ENCODE measurements at places on chromosomes 4 and X.
A peak's percentile ranks its signal among the peaks of the same experiment; 100 is the strongest.

DNA sequence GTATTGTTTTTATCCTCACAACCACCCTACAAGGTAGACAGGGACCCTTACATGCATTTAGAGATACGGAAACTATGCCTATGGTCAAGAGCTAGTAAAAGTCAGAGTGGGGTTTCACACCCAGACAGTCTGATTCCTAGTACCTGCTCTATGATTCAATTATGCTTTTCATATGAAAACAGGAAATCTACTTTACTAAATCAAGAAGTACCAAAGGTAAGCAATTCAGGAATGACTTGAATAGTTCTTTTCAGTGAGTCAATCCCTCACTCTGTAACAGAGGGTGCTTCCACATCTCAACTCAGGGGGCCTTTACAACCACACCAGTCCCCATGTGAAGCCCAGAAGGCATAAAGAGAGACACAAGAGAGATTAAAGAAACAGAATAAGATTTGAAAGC is 191.4 kb downstream of the PPP3CA start:
- no peak for DNase-seq

GRCh38 chrX:23857363-23857762 is 50.4 kb downstream of the APOO start:
- DNase-seq = no peak

DNA sequence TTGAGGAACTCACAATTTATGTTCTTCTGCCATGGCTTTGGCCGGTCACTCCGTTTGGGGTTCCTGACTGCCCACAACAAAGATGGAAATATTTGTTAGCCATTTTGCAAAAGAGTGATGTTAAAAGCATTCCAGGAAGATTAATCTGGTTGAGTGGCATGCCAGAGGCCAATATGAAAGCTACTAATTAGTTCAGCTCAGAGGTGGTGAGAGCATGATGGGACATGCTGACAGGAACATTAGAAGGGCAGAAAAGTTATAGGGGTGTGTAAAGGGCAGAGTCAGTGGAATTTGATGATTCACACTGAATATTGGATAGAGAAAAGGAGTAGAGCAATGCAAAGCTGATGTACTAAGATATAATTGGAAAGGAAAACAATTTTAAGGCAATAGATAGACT is 94.4 kb downstream of the TLL1 start:
- no peak for DNase-seq

GRCh38 chr4:99893839-99894160 is 427 bp downstream of the LAMTOR3 start:
- peak; percentile 12 for DNase-seq

- no peak for DNase-seq
Observed at GRCh38 chr4:36099509-36099908, 144.8 kb downstream of the ARAP2 start.

DNA sequence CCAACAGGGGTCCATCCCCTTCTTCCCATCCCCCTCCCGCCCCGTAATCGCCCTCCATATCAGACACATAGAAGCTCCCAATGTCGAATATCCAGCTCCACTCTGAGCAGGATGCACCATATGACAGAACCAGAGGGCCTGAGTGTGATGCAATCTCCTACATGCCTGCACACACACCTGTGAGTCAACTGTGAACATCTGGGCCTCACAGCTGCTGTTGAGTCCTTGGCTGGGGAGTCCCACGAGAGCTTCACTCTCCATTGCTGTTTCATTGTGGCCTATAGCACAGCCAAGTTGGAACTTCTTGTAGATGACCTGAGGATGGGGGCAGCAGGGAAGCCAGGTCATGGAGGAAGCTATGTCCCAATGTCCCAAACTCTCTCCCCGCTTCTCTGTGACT is 8.2 kb downstream of the SLC38A5 start:
- no peak for DNase-seq

DNA sequence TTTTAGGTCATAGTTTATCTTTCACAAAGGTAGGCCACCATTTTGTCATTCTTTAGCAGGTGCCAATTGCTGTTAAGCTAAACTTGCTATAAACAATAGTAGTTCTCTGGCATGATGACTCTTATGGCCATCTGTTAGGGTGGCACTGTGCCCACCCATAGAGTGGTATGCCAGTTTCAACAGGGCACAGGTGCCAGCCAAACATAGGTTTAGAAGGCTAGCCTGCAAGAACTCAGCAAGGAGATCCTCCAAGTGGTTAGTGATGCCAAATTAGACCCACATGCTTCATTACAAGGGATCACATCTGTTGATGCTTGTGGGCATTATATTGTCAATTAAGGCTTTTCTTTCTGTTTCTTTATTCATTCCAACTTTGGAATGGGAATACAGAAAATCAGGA is 204.5 kb downstream of the FMR1NB start:
- DNase-seq = no peak

DNA sequence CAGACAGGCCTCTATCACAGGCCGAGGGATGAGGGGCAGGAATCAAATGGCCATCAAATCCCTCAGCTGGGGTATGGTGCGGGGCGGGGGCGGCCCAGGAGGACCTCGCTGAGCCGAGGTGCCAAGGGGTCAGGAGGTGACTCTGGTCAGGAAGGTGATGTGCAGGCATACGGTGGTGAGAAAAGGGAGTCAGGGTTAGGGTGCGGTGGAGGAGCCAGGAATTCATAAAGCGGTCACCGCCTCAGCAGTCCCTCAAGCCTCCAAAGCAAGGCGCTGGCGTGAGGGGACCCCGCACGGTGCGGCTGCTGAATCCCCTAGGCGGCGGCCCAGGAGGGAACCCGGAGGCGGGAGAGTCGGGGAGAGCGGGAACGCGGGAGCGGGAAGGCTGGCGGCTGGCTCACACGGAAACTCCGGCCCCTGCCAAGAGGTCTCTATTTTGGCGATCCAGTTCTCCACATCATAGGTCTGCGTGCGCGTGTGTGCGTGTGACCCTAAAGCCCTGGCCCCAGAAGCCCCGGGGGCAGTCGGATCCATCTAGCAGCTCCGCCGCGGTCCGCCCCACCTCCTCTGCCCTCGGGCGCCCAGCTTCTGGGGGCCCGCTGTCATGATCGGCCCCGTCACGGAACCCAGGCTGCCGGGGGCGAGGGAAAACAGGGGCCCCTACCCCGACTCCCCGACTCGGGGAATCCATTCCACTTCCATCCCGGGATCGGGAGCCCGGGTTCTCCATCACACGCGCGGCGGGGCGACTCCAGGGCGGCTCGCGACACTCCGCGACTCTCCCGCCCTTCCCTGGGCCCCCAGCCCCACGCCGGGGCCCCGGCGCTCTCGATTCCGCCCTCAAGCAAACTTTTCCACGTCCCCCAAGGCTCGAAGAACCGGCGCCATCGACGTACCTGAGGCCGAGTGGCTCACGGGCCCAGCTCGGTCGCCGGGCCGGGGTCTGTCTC is 593 bp downstream of the ELF4 start:
- DNase-seq = no peak

DNA sequence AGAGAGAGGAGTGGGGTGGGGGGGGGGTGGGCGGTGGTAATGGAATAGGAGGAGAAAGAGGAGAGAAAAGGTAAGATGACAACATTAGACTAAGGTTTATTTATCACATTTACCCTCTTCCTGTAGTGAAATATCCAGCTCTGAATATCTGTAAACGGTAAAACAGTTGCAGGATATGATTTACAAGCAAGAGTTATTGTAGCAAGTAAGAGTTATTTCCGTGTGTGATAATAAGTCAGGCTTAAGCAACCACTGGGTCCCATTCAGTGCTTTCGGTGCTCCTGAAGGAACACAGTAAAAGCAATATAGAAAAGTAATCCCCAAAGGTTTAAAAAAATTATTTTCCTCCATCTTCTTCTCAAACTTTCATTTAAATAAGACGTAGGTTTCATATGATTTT is 103.6 kb downstream of the MANBA start:
- DNase-seq = no peak

GRCh38 chr4:98827661-98828060 is 101.3 kb downstream of the EIF4E start:
- DNase-seq = no peak

DNA sequence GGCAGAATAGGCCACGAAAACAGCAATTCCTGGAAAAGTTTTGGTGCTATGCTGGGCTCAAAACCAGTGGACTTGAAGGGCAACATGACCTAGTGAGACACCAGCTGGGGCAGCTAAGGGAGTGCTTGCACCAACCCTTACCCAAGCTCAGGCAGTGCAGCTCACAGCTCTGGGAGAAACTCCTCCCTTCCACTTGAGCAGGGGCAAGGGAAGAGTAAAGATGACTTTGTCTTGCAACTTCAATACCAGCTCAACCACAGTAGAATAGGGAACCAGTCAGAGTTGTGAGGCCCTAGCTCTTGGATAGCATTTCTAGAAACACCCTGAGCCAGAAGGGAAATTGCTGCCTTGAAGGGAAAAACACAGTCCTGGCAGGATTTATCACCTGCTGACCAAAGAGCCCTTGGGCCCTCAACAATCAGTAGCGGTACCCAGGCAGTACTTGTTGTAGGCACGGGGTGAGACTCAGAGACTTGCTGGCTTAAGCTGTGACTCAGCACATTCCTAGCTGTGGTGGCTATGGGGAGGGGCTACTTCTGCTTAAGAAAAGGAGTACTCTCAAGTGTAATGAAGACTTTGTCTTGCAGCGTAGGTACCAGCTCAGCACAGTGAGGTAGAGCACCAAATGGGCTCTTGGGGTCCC is 19.7 kb upstream of the ABCG2 start:
- DNase-seq = peak; percentile 72

- no peak for DNase-seq
Observed at GRCh38 chr4:187491286-187491685, 504.3 kb upstream of the ZFP42 start.

DNA sequence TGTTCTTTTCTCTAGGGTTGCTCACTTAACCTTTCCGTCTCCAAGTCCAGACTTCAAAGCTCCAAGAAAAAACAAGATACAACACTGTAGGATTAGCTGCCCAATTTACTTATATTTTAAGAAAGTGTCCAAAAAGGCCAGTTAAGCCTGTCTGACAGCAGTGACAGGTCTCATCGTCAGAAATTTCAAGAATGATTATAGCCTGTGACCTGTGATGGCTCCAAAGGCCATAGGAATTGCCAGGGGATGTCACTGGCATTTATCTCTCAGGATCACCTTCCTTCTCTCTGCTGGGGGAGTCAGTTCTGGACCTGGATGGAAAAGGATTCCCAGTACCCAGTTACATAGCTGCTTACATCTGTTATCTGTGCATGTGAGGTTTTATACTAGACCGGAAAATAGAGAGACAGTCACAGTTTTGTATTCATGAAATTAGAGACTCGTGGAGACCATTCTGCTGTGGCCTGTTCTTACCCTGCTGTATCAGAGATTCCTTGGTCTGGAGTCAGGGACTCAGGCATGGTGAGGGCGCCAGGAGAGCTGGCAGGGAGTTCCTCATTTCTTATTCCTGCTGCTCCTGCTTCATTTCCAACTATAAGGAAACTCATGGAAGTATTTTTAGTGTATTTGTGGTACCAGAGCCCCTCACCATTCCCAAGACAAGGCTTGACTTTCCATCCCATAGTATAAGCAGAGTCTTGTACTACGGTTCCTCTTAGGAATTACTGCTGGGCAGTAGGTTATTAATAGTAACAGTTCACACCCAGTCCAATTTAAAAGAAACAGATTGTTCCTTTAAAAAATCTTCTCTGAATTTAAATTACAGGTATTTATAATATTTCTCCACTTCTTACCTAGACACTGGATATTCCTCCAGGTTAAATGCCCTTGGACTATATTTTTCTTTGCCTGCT is 220.8 kb downstream of the SHROOM3 start:
- no peak for DNase-seq

- DNase-seq = no peak
Observed at GRCh38 chrX:46310815-46311497, 234.3 kb downstream of the ZNF674 start.

DNA sequence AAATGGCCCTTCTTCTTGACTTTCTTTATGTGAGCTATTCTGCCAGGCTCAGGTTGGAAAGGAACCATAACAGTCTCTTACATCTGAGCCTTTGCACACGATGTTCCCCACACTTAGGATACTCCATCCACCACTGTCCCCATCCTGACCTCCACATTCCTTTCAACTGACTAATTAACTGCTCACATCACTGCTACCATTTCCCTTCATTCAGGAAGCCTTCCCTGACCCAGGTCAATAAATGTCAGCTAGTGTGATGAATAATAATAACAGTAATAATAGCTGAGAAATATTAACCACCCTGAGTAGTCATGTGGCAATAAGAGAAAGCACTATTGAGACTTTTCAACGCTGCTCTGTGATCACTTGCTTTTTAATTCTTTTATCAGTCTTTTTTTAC is 291.7 kb downstream of the KCNIP4 start:
- no peak for DNase-seq

DNA sequence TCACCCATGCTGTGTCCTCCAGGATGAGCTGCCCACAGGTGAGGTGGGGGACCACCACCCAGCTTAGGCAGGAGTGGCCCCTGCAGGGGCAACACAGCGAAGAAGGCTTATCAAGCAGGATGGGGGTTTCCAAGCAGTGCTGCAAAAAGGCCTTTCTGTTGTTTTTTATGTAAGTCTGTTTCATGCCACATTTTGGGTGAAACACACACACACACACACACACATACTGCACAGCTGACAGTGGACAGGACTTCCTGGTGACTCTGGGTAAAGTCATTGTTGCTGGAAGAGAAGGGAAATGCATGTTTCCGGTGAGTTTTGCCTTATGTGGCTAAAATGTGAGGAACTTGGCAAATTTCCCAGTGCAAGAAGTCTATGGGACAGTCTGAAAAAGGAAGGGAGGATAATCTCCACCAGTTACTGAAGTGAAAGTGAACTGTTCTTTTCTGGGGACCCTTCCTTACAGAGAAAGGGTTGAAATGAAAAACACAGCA is 119.2 kb downstream of the IRF2 start:
- DNase-seq = peak; percentile 97

DNA sequence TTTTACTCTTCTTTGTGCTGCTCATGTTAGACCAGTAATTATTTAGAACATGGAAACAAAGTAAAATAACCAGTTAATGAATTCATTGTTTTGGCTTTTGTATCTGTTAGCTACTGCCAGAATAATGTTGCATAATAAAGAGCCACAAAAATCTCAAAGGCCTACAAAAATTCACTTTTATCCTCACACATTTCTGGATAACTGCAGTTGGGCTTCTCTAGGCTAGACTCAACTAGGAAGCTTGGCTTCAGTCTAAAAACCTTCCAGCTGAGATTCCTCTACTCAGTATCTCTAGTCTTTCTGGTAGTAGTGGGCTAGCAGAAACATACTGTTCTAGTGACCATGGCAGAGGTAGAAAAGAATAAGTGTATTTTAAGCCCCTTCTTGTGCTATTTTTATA is 73.0 kb downstream of the FAT4 start:
- no peak for DNase-seq

- no peak for DNase-seq
Observed at GRCh38 chr4:180641495-180641894, 1601.7 kb upstream of the TENM3 start.
